CD14-positive monocyte (primary cell): ENCODE measurements at places on chromosomes 12 and 14.

- DNase-seq = no peak
These were observed 296.3 kb upstream of the PRKD1 start for GRCh38 chr14:30223966-30224365.

- DNase-seq = no peak
These were observed 544.4 kb upstream of the TMEM132C start for GRCh38 chr12:127722611-127723010.

DNA sequence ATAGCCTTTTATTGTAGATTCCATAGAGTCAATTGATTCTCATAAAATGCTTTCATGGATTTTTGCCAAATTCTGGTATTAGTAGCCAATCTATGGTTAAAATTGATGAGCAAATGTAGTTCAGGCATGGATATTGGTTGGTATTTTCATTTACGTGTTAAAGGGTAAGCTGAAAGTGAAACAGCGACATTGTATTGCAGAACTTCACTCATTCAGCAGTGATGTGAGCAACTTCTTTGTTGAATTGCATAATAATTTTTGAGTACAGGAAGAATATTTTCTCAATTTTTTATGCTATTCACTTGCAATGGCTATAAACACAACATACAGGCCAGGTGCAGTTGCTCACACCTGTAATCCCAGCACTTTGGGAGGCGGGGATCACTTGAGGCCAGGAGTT lies 24.2 kb upstream of the FAM222A start:
- DNase-seq = peak; percentile 47

DNA sequence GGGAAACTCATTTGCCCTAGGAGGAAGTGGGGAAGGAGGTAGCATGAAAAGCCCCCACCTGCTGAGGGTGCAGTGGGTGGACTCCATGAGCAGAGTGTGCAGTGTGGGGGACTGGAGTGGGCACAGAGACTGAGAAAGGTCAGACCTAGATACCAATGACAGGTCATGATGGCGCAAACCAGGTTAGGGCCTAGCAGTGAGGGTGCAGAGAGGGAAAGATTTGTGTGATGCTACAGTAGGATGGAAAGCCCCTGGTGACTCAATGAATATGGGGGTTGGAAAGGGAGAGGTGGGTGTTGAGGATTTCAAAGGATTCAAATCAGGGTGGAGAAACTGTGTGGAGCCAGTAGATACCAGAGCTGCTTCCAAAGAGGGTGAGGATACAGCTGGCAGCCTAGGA lies 319.2 kb downstream of the DPF3 start:
- no peak for DNase-seq

DNA sequence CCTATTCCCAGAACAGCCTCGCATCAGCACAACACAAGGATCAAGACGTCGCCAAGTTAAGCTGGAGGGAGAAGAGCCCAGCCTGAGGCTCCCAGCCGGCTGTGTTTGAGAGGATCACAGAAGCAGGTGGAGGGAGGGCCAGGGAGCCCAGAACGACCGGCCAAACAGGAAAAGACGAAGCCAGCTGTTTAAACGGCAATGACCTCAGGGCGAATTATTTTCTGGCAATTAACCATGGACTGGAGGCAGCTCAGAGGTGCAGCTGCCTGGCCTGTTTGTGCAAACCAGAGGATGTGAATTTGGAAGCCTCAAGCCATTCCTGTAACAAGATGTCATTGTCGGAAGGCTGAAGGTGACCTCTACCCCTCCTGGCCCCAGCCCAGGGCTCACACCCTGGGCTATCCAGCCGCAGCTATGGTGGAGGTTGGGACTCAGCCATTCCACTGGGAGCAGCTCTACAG lies 175.8 kb upstream of the PRMT8 start:
- no peak for DNase-seq

DNA sequence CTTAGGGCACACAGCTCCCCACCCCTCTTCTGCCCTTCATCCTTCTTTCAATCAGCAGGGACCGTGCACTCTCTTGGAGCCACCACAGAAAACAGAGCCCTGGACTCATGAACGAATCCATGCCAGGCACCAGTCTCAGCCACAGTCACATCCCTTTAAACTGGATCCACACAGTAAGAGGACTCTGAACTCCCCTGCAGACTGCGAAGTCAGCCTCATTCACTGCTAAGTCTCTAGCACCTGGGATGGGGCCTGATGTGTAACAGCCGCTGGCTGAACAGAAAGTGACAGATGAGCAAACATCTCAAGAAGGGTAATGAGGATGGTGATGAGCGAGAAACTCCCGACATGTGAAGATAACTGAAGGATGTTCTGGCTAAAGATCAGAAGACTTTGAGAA lies 45.8 kb upstream of the IQSEC3 start:
- DNase-seq = no peak

- DNase-seq = no peak
These were observed 616 bp downstream of the BCL11B start for GRCh38 chr14:99271221-99271941.

- no peak for DNase-seq
These were observed 3.9 kb downstream of the PLD4 start for GRCh38 chr14:104928391-104929133.

DNA sequence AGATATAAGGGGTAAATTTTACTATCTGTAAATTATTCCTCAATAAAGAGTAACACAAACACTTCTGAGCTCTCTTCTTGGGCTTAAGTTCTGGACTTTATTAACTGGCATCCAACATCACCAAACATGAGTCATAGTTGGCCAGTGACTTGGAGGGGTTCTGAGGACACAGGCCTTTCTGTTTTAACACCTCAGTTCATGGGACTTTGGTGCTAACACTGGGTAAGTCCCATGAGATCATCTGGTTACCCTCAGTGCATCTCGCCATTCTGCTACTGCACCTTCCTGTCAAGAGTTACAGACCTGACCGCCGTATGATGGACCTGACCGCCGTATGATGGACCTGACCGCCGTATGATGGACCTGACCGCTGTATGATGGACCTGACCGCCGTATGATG lies 9.9 kb downstream of the SLC15A4 start:
- DNase-seq = no peak

DNA sequence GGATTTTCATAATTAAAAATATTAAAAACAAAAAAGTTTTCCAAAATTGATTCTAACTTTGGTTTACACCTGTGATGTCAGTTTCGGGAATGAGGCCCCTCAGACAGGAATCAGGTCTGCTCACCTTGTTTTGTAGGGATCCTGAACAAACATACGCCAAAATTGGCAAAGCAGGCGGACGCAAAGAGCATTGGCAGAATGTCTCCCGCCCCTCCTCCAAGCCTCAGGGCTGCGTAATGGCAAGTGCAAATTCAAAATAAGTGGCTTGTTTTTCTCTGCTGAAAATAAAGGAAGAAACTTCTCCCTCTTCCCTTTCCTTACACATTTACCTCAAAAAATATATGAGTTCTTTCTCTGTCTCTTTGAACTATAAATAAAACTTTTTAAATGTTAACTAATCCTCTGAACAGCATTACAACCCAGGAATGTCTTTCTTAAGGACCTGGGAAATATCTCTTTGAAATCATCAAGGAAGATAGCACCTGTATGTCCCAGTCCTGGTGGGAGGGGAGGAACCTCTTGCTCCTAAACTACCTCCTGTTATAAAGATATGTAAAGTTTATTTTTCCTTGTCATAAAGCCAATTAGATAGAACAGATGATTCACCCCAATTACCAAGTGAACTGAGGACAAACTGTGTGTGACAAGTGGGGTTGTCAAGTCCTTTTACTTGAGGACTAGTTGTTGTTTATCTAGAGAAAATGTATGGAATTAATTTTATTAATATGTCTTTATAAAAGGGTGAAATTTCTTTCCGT lies 16.5 kb downstream of the OR6J1 start:
- DNase-seq = no peak

GRCh38 chr14:93286212-93286890 lies 46.5 kb downstream of the BTBD7 start:
- DNase-seq = no peak

DNA sequence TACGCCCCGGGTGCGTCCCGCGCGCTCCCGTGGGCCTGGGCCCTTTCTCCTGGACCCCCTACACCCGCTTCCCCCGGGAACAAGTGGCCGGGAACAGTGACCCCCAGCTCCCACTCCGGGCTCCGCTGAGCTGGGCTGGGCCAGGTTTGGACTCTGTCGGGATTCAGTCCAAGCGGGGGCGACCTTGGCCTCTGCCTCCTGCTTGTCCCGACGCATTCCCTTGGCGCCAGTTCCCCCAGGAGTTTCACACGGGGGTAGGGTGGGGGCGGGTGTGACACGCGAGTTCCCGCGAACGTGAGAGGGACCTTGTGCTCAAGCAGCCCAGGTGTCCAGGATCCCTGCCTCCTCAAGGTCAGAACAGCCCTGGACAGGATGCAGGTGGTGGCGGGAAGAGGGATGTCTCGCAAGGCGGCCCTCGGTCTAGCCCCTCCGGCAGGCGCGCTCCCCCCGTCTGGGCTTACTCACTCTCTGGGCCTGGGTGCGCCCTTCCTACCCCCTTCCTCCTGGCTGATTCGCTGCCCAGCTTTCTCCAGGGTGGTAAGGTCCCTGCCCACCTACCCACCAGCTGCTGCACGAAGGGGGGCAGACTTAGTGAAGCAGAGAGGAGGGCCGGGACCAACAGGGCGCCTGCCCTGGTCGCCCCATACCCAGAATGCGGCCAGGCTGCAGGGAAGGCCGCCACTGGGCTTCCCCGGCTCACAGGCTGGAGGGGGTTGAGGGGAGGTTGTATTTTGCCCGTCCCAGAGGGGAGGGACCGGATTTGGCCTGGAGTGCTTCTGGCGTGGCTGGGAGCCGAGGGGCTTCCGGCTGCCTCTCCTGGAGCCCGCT lies 862 bp downstream of the CRIP2 start:
- DNase-seq = no peak

GRCh38 chr12:45183246-45183645 lies 32.6 kb upstream of the ANO6 start:
- no peak for DNase-seq

DNA sequence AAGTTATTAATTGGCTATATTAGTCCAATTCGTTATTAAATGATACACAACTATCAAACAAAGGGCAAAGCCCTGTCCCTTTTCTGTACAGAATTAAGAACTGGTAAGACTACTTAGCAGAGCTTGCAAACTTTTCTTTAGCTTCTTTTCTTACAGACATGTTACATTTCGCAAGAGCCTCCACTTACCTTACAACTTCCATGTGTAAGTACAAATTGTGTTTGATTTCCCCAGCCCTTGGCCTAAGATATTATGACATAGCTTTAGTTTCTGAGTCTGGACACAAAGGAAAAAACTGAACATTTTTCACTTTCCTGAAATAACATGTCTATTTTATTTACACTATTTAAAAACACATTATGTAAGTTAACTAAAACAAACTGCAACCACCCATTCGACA lies 1.7 kb downstream of the ATF7 start:
- DNase-seq = peak; percentile 37

GRCh38 chr12:91984556-91984955 lies 161.1 kb downstream of the BTG1 start:
- DNase-seq = no peak

DNA sequence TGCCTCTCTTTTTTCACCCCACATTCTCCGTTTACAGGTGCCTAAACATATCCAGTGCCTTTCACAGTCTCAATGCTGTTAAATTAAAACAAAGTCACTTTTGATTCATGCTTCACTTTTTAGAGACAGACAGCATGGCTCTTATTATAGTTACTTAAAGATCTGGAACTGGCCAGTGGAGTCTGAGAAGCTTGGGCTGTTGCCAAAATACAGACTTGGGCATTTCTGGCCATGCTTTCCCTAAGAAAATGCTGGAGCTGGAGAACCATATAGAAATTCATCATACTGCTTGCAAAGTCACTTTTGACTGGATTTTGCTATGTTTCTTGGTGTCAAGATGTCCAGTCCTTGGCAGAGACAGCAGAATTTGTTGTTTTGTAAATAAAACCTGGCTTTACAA lies 12.2 kb upstream of the GPR68 start:
- DNase-seq = no peak

GRCh38 chr12:54459355-54459754 lies 14.0 kb downstream of the GTSF1 start:
- DNase-seq = no peak

GRCh38 chr12:132264086-132265010 lies 65.0 kb downstream of the GALNT9 start:
- no peak for DNase-seq

GRCh38 chr12:15599266-15600037 lies 189.7 kb downstream of the EPS8 start:
- no peak for DNase-seq
